Tongue (tissue), 3 donors: ENCODE measurements at places on chromosomes 7 and 10. TPM values are rescaled to one million over a fixed set of nuclear protein-coding genes. Genes with fewer than 3 reads are reported as not detected.

Gene CCM2
- total RNA-seq = 33.7 TPM

DNA sequence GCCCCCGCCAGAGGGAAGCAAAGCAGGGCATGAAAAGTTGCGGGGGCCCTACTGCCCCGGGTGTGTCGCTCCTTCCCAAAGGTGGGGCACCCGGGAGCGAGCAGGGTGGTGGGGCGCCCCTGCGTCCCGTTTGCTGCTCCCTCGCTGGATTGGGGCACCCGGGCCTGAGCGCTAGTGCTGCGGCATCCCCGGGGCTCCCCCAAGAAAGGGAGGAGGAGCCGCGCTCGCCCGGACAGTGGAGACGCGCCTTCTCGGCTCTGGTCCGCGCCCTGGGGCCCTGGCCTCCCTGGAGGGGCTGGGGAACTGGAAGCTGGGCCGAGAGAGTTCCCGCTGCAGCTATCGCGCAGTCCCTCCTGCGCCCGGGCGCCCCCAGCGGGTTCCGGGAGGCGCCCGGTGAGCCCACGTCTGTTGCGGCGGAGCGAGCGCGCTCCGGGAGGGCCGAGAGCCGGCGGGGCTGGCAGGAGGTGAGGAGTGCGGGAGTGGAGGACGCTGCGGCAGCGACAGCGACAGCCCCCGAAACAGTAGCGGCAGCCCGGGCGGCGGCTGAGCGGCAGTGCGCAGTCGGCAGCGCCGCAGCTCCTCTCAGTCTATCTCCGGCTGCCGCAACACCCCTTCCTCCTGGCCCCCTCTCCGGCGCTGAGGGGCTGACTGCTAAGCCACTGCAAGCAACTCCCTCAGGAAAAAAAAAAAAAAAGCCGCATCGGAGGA lies 504 bp upstream of the BMPER start:
- DNase-seq = peak; percentile 69

DNA sequence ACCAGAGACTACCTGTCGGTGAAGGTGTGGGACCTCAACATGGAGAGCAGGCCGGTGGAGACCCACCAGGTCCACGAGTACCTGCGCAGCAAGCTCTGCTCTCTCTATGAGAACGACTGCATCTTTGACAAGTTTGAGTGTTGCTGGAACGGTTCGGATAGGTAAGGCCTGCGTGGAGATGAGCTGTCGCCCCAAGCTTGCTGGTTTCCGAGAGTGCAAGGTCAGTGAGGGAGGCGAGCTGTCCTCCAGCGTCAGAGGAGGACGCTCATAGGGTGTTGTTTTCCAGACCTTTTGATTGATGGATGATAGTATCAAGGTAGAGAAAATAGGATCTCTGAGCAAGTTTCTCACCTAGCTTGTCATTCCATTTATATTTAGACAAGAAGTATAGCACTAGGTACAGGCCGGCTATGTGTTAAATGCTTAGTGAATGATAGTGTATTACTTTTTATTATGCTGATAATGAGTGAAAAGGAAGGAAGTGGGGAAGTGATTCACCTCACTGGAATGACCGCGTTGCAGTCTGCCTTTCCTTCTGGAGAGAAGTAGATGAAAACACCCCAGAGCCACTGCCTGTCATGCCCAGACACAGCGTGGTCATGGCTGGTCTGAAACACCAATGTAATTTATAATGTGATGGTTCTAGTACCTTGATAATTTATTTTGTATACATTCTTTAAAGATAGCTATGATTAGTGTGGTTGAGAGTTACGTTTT lies 33.9 kb downstream of the BNIP3 start:
- no peak for DNase-seq

GRCh38 chr7:155286686-155287085 lies 11.0 kb upstream of the INSIG1 start:
- no peak for DNase-seq

DNA sequence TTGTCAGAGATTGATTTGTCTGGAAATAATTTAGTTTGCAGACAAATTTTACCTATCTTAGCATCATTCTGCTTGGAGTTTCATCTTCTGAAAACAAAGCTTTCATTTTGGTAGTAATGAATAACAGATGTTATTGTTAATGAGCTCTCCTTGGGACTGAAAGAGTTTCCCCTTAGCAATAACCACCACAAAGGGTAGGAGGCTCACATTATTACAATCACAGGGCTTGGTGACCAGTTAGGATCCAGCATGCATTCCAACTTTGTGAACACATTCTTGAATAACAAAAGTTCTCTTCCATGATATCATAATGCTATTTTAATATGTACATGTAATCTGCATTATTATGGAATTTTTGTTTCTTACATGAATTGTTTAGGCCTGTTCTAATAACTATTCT lies 148.8 kb upstream of the VWC2 start:
- peak; percentile 12 for DNase-seq

Gene IGFBP1
- total RNA-seq = not detected

DNA sequence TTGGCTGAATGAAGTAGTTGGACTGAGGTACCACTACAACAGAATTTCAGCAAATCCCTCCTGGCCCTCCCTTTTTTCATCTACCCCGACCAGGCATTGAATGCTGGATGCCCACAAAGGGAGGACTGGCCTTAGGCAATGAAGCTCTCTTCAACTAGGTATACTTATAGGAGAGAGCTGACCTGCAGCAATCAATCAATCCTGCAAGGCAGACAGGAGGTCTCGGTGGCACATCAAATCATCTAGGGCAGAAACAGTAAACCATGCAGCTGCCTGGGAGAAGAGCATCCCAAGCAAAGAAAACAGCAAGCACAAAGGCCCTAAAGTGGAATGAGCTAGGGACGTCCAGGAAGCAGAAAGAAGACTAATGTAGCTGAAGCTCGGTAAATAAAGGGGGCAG lies 2.4 kb upstream of the ABRAXAS2 start:
- DNase-seq = no peak

Gene CFAP43
- 1.1 TPM for total RNA-seq
